Tongue (tissue), 3 donors: ENCODE measurements at places on chromosomes 1 and 21.

- DNase-seq, result peak; percentile 91
Measured at GRCh38 chr1:171644805-171645483, 7.5 kb downstream of the MYOC start.

DNA sequence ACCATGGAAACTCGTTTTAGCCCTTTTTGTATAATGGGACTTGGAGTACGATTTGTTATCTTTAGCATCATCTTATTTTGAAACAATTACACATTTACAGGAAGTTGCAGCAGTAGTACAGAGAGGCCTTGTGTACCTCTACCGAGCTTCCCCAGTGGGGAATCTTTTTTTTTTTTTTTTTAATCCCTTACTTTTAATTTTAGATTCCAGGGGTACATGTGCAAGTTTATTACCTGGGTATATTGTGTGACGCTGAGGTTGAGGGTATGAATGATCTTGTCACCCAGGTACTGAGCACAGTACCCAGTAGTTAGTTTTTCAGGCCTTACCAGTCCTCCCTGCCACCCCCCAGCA is 45.9 kb downstream of the HHAT start:
- no peak for DNase-seq

DNA sequence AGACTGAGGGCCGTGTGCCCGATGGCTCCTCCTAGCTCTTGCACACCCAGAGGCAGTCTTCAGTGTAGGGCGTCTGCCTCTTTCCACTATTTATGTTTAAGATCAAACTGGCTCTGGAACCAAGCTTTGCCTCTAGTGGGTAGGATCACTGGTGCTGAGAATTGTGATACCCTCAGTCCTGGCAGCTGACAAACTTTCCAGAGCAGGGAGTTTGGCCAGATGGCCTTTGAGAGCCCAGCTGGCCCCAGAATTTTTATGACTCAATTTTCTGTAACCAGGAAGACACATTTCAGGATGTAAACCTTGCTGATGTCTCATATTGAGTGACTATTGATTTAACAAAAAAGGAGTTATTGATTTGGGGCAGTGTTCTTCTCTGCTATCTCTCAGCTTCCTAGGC is 6.7 kb downstream of the COQ8A start:
- peak; percentile 53 for DNase-seq

GRCh38 chr1:212225871-212226302 is 59.3 kb upstream of the PPP2R5A start:
- no peak for DNase-seq

DNA sequence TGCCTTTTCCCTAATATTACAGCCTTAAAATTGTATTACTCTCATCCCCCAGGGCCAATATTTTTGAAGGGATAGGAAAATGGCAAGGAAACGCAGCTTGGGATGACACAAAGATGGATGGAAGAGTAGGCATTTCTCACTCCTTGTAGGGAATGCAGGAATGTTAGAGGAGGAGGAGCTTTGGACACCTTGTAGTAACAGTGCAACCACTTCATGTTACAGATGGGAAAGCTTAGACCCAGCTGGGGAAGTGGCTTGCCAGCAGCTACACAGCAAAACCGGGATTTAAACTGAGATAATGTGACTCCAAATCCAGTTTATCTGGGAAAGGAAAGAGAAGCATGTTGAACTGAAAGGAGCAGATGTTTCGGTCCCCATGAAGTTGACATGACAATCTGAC is 473.7 kb upstream of the DAB1 start:
- DNase-seq, result no peak

GRCh38 chr1:160538985-160539651 is 16.1 kb upstream of the SLAMF6 start:
- DNase-seq, result no peak

DNA sequence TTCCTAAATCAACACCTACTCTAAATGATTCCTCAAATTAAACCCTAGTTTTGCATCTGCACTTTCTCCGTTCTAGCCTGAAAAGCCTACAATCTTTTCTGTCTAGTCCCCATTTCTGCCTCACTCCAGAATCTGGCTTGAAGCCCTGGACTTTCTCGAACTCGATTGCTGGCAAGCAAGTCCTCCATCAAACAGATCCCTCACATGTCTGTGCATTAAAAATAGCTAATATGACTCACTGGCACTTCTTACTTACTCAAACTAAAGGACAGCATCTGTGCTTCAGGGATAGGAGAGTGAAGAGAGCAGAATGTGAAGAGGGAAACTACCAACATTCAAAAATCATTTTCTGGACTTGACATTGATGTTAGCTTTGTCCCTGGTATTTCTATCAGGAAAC is 51.8 kb upstream of the CXADR start:
- DNase-seq, result peak; percentile 51
